Liver (tissue), 10 donors: ENCODE measurements at places on chromosomes 5 and 9.

DNA sequence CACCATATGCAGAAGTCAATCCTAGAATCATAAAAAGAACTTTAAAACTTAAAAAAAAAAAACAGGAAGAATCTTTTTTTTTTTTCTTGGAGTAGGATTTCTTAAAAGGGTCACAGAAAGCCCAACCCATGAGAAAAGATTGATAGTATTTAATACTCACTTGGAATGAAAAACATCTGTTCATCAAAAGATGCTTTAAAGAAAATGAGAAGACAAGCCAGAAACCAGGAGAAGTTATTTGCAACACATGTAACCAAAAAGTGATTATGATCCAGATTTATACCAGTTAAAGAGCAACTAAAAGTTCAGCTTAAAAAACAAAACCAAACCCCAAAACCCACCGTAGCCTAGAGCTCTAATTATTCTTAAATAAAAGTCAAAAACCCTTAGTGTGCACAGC lies 69.3 kb downstream of the TLE4 start:
- DNase-seq = no peak

- no peak for DNase-seq
These were observed 63.6 kb downstream of the NIPBL start for GRCh38 chr5:36939969-36940858.

DNA sequence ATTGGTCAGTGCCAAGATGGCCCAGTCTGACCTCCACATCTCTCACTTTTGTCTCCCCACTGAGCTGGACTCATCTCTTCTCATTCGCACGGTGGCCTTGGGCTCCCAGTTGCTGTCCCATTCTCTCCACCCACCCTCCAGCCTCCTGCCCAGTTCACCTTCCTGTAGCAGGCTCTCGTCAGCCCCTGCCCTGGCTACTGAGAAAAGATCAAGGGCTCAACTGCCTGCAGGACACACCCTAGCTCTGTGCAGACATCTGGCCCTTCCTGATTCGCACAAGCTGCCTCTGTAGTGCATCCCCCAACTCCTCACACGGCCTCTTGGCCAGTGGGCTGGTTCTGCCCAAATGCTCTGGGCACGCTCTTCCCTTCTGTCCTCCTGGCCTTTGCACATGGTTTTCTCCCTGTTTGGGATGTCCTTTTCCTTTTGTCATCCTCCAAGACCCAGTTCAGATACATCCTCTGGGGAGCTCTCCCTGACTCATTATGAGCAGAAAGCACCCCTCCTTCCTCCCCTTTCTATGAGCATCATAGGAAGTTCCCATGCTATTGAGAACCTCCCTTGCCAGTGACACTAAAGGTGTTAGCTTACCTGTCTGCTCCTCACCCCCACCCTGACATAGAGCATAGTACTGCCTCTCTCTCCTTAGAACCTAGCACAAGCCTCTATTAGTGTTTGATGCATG lies 78.5 kb upstream of the TGFBR1 start:
- no peak for DNase-seq

- no peak for DNase-seq
These were observed 50.9 kb downstream of the FANCC start for GRCh38 chr9:95266649-95267048.

DNA sequence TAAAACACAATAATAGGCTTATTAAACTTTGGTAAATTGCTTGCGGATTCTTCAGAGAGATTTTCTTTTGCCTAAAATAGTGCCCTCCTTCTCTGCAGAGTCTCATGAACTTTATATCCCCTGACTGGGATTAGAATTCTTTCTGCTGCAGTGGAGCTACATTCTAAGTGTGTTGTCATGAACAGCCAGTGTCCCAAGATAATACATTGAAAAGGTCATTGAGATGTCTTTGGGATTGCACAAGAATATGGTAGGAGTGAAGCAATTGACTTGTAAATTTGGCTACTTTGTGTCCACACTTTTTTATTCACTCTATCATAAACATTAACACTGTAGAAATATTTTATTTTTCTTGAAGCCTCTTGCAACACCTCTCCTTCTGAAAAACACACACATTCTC lies 604.5 kb downstream of the GABRG2 start:
- no peak for DNase-seq

DNA sequence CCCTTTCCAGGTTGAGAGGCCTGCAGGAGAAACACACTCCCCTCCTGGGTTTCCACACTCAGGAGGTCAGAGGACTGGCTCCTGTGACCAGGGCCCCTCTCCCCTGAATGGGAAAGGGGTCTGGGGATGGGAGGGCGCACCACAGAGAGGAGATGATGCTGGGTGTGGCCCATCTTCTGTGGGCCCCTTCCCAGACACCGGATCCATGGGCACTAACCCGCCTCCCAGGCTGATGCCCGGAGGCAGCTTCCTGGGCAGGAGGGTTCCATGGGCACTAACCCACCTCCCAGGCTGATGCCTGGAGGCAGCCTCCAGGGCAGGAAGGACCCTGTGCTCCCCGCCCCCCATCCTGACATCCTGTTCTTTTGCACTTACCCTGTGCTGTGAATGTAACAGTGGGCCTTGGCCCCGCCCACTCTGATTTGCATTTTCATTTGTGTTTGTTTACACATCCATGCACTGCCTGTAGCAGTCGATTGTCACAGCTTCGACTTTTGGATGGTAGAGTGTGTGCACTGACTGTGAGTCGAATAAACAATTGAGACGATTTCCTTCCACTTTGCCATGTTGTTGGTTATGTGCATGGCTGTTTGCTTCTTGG lies 9.3 kb upstream of the DOLPP1 start:
- peak; percentile 58 for DNase-seq

DNA sequence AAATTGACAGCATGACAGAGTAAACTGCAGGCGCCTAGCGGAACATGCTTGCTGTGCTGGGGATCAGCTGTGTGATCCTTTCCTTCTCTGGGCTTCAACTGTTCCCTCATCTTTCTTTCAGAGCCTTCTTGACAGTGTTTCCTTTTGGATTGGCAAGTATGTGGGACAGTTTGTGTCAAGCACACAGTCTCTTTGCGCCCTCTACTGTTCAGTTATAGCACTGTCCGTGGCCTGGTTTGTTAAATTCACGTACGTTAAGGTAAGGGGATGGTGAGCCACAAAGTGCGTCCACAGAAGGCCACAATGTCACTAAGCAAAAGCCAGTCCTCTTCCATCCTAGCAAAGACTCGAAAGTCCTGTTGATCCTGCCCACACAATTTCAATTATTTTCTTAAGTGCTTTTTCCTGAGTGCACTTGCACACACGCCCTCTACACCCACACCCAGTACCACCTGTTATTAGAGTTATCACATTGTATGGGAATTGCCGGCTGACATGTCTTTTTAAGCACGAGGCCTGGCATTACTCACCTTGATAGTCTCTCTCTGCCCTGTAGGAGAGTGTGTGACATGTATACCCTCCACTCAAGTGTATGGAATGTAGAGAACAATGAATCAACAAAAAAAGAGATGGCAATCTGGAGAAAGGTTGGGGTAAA lies 22.5 kb upstream of the PTPN3 start:
- peak; percentile 57 for DNase-seq

GRCh38 chr9:112387115-112387514 lies 7.2 kb downstream of the HSDL2 start:
- no peak for DNase-seq

DNA sequence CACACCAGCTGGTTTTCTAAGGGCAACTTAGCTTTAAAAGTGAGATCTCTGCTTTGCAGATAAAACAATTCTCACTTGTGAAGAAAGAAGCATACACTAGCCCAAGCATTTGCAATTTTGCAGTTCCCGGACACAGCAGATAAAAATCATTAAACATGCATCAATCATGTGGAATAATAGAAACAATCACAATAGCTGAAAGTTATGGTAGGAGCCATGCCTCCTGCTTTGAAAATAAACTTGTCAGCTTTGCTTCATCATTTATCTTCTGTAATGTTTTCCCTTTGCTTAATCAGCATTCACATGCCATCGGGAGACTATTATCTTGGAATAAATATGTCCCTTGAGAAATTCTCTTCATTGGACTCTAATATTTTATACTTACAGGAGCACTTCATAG lies 60.3 kb upstream of the DAB2 start:
- DNase-seq = no peak
